Activated CD4-positive, alpha-beta T cell treated with anti-CD3 and anti-CD28 coated beads, Interleukin-2, amount 10 ng/mL, durations not matched to agents 7 days and 5 days (primary cell): ENCODE measurements at places on chromosomes 2 and 18.

GRCh38 chr2:145829931-145830330, 1310.0 kb upstream of the ZEB2 start:
- no peak for DNase-seq

GRCh38 chr18:31630549-31630948, 38.9 kb downstream of the TTR start:
- no peak for DNase-seq

- DNase-seq = peak; percentile 10
These were observed 136.6 kb downstream of the ZAP70 start for GRCh38 chr2:97849881-97850528.

DNA sequence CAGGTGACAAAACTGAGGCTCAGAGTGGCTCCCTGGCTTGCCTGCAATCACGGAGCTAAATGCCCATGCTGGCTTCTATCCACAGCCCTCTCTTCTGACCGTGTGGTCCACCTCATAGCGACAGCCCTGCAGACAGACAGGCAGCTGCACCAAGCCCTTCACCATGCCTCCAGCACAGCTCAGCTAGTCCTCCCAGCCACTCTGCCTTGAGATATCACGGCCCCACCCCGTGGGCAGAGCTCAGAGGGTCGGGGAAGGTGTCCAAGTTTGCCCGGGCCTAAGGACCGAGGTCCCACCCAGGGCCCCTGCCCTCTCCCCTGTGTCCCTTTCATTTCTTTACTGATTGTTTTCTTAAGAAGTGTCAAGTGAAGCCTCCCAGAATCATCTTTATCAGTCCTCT, 128.2 kb upstream of the GLI2 start:
- DNase-seq = no peak

DNA sequence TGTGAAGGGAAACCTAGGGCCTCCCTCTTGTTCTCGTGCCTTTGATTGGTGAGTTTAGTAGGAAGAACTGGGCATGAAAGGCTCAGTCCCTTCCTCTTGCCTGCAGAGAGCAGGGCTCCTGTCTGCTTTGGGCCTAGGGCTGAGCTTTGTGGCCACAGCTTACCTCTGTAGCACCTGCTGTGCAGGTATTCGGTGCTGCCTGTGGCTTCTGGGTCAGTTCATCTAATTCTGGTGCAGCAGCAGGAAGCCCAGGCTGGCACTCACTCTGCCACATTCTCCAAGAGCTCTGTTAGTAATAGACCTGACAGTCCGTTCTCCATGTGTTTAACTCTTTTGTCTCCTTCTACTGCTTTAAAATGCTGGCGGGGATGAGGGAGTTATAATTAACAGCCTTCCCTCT, 96.5 kb downstream of the DLGAP1 start:
- DNase-seq = no peak

DNA sequence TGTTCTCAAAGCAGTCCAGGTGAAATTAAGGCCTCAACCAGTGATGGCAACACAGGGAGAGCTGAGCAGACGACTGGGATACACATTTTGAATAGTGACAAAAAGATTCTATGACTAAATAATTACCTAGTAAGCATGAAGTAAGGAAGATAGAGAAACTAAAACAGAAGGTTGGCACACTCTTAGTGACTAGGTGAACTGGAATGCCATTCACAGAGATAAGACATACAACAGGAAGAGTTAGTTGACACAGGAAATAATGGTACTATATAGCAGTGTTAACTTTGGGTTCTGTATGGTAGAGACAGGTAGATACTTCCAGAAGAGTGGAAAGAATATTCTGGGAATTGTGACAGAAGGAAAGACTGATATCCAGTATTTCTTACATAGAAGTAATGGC, 181.8 kb upstream of the NT5C1B start:
- no peak for DNase-seq

- no peak for DNase-seq
These were observed at the start of gene HOXD3 for GRCh38 chr2:176156807-176157498. Gene HOXD3, plus strand, starts transcription at chr2:176157307. Its CDS starts 11,808 bp downstream, at chr2:176169115.

- no peak for DNase-seq
These were observed 39.8 kb downstream of the TBC1D8 start for GRCh38 chr2:101111262-101111838.

- DNase-seq = no peak
These were observed 80.2 kb upstream of the GCFC2 start for GRCh38 chr2:75790814-75791467.

- DNase-seq = no peak
These were observed 461.7 kb upstream of the SOX11 start for GRCh38 chr2:5230444-5230843.

DNA sequence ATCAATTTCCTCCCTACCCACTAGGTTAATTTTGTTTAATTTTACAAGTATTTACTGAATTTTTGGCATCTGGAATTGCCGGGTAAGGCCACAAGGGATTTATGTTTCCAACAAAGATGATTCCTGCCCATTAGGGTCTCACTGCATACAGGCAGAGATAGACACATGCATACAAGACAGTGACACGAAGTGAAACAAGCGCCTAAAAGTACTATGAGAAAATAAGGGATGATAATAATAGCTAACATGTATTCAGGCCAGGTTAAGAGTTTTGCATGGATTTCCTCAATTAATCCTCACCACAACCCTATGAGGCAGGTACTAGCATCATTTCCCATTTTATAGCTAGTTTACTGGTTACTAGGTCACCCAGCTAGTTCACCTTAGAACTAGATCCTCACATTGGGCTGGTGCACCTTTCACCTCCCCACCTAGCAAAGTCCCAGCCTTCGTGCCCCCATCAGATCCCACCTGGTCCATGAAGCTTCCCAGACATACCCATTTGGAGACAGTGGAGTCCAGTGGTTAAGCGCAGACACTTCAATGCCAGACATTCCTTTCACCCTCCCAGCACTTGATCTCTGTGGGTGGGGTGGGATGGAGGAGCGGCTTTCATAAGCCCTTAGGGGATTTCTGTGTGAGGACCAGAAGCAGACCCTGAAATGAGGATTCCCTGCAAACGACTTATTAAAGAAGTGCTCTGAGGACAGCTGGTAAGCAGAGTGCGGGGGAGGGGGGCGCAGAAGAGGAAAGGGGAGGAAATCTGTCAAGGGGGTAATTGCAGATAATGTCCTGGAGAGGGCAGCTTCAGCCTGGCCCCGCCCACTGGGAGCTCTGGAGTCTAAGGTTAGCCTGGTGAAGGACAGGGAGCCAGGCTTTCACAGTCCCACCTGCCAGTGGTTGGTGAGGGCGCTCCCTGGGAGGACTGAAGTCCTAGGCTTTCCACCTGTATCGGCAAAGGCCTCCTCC, 5.8 kb upstream of the DGUOK start:
- DNase-seq = peak; percentile 25
